ENCODE measurements at places on chromosomes 3 and 15.

DNA sequence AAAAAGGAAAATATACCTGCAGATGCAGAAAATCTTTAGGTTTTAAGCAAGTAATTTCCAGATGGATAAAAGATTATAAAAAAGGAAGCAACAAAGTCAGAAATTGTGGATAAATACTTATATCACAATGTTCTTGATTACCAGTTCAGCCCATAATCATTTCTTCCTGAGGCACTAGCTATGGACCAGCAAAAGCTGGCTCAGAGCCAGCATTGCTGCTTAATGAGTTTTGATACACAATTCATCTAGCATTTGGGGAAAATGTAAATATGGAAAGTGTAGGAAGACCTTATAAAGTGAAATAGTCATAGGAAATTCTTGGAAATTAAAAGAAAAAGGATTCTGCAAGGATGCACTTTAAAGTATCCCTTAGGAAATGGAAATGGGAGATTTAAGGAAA, 168.3 kb upstream of the GBE1 start:
- no peak for DNase-seq

DNA sequence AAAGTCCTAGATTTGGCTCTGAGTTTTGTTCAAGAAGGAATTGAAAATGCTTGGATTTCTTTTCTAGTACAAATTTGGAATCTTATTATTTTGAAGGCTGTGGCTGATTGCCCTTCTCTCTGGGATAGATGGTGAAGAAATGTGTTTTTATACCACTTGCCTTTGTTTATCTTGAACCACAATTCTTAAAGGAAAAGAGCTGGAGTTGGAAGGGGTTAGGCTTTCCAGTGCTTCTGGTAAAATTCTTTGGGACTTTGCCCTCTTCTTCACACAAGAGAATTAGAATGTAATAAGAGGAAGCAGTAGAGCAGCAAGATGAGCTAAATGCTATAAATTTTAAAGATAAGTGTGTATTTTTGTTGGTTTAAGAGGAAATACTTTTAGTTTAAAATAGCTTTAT, 65.8 kb downstream of the COL6A5 start:
- DNase-seq = no peak

DNA sequence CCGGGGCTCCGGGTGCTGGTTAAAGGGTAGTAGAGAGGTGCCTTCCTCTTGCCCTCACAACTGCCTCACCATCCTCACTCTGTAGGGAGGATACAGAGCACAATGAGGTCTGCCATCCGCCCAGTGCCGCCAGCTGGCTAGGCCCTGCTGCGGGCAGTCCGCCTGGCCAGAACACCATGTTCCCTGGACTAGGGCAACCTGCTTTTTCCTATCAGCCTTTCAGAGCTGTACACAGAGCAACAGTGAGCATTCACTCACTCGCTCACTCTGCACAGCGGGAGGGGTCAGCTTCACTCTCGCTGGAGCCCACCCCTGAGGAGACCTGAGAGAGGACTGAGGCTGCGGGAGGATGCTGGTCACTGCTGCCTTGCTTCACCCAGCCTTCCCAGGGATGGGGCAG, 218.7 kb upstream of the CHRNA7 start:
- DNase-seq = no peak

- no peak for DNase-seq
These were observed 1.8 kb downstream of the IFT122 start for GRCh38 chr3:129441782-129442181.

DNA sequence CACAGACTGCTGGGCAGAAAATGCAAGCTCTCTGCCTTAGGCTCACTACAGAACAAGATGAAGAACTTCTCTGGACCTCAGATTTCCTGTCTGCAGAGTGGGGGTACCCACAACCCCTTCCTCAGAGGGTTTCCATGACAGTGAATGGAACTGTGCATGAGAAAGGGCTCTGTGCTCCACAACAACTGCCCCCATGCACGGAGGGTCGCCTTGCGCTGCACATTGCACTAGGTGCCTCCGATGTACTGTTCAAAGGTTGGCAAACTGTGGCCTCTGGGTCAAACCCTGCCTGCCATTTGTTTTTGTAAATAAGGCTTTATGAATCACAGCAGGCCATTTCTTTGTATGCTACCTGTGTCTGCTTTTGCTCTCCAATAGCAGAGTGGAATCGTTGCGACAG, 172.0 kb downstream of the RAB11A start:
- no peak for DNase-seq

DNA sequence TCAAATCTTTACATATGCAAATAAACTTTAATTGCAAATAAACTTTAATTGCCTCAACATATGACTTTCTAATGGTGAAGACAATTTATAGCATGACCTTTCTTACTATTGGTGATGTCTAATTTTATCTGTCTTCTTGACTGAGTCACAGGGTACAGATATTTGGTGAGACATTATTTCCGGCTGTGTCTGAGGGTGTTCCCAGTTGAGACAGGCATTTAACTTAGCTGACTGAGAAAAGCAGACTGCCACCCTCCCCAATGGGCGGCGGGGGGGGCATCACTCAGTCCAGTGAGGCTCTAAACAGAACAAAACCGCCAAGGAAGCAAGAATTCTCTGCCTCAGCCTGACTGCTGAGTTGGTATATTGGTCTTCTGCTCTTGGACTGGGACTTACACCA, 160.0 kb downstream of the TBL1XR1 start:
- no peak for DNase-seq

DNA sequence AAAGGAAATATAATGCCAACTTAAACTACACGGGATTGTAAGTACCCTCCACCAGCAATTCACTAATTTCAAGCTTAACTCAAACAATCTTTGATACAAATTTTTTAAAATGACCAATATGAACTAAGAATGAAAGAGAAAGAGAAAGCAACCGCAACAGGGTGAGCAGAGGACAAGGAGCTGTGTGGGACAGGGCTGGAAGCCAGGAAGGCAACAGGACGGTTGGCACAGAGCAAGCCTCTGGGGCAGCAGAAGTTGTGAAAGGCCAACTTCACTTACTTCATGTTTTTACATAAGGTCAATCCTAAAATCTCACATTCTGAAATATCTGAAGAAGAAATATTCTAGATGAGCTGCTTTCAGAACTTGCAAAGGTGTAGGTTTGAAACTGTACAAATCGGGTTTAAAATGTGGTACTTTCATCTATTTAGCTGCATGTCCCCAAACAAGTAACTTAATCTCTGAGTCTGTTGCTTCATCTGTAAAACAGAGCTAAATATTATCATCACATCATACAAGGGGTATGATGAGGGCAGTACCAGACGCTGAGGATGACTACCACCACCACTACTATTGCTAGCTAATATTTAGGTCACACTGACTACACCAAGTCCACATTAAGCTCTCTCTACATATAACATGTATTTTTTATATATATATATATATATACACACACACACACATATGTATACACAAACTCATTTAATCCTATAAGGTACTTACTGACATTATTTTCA, 101.7 kb downstream of the IGSF11 start:
- DNase-seq = no peak

DNA sequence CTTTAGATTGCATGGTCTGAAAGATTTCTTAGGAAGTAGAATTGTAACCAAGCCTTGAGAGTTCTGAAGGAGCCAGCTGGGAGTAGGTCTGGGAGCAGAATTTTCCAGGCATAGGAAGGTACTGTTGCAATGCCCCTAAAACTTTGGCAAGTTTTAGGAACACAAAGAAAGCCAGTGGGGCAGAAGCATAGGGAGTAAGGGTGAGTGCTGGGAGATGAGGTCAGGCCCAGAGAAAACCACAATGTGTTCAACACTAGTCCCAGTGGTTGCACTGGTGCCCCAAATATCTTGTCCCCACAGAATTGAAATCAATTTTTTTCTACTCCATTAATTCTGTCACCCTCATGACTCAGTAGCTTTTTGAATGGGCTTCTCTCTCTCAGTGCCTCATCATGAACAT, 120.7 kb upstream of the GALNT15 start:
- DNase-seq = no peak

GRCh38 chr3:176814285-176814684, 383.0 kb downstream of the TBL1XR1 start:
- DNase-seq = peak; percentile 4
